ENCODE measurements at places on chromosomes 1 and 21.

GRCh38 chr1:52978045-52978444 is 51.0 kb downstream of the SCP2 start:
- no peak overlapping the region for H3K4me3 ChIP-seq
- H3K27ac ChIP-seq = no peak overlapping the region
- DNase-seq = no peak

- no peaks in the 10 kb centered on the region for H3K27me3 ChIP-seq
- no peaks in the 10 kb centered on the region for H3K36me3 ChIP-seq
- H3K27ac ChIP-seq = no peak overlapping the region
- no peak overlapping the region for H3K4me3 ChIP-seq
- DNase-seq = no peak
- peaks cover 7% of the 10 kb centered on the region for H3K4me1 ChIP-seq
Measured at GRCh38 chr1:64236541-64236954, 33.1 kb downstream of the UBE2U start.

DNA sequence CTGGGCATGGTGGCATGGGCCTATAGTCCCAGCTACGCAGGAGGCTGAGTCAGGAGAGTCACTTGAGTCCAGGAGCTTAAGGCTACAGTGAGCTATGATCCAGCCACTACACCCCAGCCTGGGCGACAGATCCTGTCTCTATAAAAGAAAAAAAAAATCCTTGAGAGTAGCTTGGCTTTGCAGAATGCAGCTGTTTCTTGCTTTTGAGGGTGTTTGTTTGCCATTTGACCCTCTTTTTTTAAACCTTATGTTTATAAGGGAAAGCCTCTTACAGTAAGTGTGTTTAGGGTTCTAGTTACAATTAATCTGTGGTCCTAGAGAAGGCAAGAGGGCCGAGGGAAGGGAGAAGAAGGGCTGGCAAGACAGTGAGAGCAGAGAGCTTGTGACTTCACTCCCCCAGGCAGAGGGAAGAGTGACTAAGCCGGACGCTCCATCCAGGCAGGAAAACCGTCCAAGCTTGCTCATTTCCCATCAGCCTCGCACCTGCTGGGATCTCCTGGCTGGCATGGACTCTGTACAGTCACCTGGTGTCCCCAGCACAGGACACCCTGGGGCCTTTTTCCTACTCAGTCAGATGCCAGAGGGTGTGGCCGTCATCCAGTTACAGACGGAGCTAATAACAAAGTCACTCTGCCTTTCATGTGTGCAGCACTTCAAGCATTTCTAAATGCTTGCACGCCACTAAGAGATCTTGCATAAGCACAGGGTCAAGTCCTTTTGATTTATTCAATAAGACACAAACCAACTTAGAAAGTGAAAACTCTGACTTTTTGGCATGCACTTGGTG is 55.5 kb upstream of the PSEN2 start:
- peaks cover 43% of the 10 kb centered on the region for H3K4me1 ChIP-seq
- H3K36me3 ChIP-seq = no peaks in the 10 kb centered on the region
- H3K4me3 ChIP-seq = peak overlapping the region; percentile 36
- peaks cover 6% of the 10 kb centered on the region for H3K27me3 ChIP-seq

- no peaks in the 10 kb centered on the region for H3K36me3 ChIP-seq
- no peak overlapping the region for H3K4me3 ChIP-seq
- H3K4me1 ChIP-seq = peaks cover 90% of the 10 kb centered on the region
- no peak overlapping the region for H3K27ac ChIP-seq
- no peak for DNase-seq
Measured at GRCh38 chr1:206690516-206690915, 5.8 kb downstream of the MAPKAPK2 start.

GRCh38 chr1:220564216-220564615 is 36.3 kb downstream of the MARK1 start:
- H3K4me3 ChIP-seq = no peak overlapping the region
- H3K27ac ChIP-seq = no peak overlapping the region
- no peaks in the 10 kb centered on the region for H3K4me1 ChIP-seq
- H3K27me3 ChIP-seq = no peaks in the 10 kb centered on the region
- no peak for DNase-seq
- no peaks in the 10 kb centered on the region for H3K36me3 ChIP-seq

DNA sequence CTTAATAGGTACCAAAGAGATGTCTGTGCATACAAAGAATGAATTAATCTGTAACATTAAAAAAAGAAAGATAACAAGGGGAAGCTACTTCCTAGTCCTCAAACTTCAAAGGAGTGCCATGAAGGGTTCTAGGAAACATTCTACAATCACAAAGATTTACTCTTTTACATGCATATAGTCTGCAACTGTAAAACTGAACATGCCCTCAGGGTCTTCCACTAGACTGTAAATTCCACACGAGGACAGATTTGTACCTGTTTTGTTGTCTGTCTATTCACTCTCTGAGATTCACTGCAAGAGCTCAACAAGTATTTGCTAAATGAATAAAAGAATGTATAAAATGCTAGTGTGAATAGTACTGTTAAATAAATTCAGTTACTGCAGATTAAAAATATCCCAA is 4.4 kb downstream of the JAK1 start:
- H3K27ac ChIP-seq = no peak overlapping the region
- no peak overlapping the region for H3K4me3 ChIP-seq
- no peak for DNase-seq
- peaks cover 5% of the 10 kb centered on the region for H3K36me3 ChIP-seq

GRCh38 chr1:19329611-19330010 is 17.5 kb downstream of the SLC66A1 start:
- no peak overlapping the region for H3K27ac ChIP-seq
- DNase-seq = no peak
- peak overlapping the region; percentile 24 for H3K4me3 ChIP-seq
- no peaks in the 10 kb centered on the region for H3K36me3 ChIP-seq
- H3K27me3 ChIP-seq = peaks cover 30% of the 10 kb centered on the region

DNA sequence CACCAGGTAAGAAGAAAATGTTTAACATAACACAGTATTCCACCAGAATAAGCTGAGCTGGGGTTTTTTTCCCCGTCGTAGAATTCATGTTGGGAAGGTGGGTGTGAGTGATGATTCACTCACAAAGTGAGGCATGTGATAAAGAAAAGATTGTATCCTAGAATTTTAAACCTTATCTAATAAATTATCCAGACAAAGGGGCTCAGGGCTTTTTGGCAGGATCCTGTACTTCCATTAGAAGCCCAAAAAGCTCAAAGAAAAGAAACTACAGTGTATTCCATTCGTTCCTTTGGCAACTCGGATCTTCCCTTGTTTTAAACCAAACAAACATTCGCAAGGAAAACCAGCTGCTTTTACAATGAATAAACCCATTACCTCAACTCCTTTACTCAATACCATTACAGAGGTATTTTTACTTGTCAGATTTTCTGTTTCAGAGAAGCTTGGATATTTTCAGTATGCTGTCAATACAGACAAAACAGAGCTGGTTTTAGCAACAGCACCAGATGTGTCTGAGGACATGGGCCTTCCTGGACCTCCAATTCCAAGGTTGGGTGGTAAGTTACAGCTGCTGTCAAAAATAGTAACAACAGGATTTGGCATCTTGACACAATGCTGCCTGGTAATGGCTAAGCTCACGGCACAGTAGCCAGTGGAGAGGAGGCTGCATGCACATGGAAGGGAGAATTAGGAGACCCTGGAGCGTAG is 159.9 kb upstream of the RUNX1 start:
- peak overlapping the region; percentile 85 for H3K27ac ChIP-seq
- H3K27me3 ChIP-seq = no peaks in the 10 kb centered on the region
- H3K4me3 ChIP-seq = peak overlapping the region; percentile 70
- no peak for DNase-seq
- peaks cover 16% of the 10 kb centered on the region for H3K36me3 ChIP-seq
- peaks cover 86% of the 10 kb centered on the region for H3K4me1 ChIP-seq

DNA sequence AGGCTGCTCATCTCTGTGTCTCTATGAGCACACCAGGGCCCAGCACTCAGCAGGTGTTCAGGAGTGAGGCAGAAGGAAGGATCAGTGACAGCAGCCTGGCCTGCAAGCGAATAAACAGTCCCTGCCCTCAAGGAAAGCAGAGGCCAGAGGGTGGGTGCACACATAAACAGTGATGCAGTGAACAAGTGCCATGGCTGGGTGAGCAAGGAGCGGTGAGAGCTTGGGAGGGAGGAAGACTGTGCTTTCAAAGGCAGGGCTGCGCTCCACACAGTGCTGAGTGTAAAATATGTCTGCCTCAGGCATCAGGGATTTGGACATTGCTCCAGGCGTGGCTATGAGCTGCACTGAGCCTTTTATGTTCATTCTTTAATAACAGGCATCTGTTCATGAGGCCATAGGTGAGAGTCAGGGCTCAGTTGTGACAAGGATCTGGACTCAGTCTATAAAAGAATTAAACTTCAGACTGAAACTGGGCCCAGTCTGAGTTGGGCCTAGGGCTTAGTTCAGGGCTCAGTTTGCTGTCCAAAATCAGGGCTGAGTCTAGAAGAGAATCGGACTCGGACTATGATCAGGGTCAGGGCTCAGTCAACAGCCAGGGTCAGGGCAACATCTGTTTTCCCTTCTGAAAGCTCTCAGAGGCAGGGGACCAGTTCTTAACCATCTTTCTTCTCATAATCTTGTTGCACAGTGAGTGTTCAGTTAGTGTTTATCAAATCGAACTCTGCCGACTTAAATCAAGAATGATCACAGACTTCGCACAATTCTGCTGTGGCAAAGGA is 213.7 kb downstream of the FOXD2 start:
- H3K27ac ChIP-seq = no peak overlapping the region
- H3K36me3 ChIP-seq = no peaks in the 10 kb centered on the region
- DNase-seq = no peak
- H3K4me3 ChIP-seq = no peak overlapping the region

DNA sequence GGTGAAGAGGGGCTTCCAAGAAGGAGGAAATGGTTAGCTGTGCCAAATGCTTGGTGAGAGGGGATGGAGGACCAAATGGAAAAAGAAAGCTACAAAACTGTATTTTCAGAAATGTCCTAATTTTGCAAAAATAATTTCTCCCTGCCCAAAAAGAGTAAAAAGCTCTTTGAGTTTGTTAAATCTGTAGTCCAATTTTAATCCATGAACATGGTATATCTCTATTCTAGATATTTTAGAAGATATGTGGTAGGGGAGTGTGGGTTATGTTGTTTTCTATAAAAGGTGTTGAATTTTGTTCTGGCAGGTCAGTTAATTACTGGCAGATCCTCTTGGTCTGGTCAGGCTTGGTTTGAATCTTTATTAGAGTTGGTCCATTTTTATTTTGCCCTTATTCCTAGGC is 474.1 kb upstream of the VAMP3 start:
- H3K4me3 ChIP-seq = no peak overlapping the region
- H3K27me3 ChIP-seq = no peaks in the 10 kb centered on the region
- no peak for DNase-seq
- H3K36me3 ChIP-seq = peaks cover 17% of the 10 kb centered on the region

DNA sequence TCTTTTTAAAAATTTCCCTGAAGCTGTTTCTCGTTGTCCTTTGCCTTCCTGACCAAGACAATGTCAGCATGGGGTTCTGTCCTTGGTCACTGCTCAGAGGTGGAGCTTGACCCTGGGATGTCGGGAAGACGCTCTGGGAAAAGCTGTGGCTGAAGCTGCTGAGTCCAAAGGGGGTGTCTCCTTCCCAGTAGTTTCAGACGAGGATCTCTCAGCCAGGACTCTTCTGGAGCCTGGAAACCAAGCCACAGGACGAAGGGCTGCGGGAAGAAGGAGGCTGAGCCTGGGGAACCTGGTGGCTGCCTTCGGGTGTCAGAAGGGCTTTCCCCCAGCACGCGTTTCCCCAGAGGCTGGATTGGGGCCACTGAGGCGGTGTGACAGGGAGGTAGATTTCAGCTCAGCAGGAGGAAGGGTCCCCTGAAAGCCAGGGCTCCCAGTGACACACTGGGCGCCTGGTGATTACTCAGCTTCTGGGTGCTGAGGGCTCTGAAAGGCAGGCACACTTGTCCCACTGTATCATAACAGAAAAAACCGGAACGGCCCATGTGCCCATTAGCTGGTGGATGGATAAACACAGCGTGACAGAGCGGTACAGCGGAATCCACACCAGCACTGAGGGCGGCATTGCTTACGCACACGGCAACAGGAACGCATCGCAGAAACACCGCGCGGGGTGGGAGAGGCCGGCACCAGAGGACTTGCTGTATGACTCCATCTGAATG is 5.0 kb upstream of the KRTAP12-1 start:
- H3K27ac ChIP-seq = no peak overlapping the region
- H3K4me3 ChIP-seq = no peak overlapping the region
- no peaks in the 10 kb centered on the region for H3K4me1 ChIP-seq
- DNase-seq = no peak
- peaks cover 49% of the 10 kb centered on the region for H3K27me3 ChIP-seq
- no peaks in the 10 kb centered on the region for H3K36me3 ChIP-seq

GRCh38 chr1:111864862-111865261 is 109.2 kb downstream of the DDX20 start:
- no peak for DNase-seq
- no peaks in the 10 kb centered on the region for H3K4me1 ChIP-seq

All from HFFc6 (cell line).